T-helper 17 cell (primary cell): ENCODE measurements at places on chromosomes 6 and 20. TPM values are rescaled to one million over a fixed set of nuclear protein-coding genes. Genes with fewer than 3 reads are reported as not detected.

- H3K27me3 ChIP-seq, result no peaks in the 10 kb centered on the region
- no peak overlapping the region for H3K4me3 ChIP-seq
- no peaks in the 10 kb centered on the region for H3K36me3 ChIP-seq
Measured at GRCh38 chr20:15065794-15066193, 728.4 kb upstream of the FLRT3 start.

GRCh38 chr6:36959555-36960250 is 5.2 kb downstream of the PI16 start:
- no peak overlapping the region for H3K4me3 ChIP-seq
- peaks cover 58% of the 10 kb centered on the region for H3K4me1 ChIP-seq
- H3K36me3 ChIP-seq, result peaks cover 2% of the 10 kb centered on the region
- H3K27me3 ChIP-seq, result no peaks in the 10 kb centered on the region
- peak overlapping the region; percentile 93 for H3K27ac ChIP-seq

- peaks cover under 1% of the 10 kb centered on the region for H3K36me3 ChIP-seq
- peaks cover 63% of the 10 kb centered on the region for H3K27me3 ChIP-seq
- peaks cover 4% of the 10 kb centered on the region for H3K4me1 ChIP-seq
- DNase-seq, result no peak
Measured at GRCh38 chr6:107590378-107590777, 100.5 kb downstream of the SOBP start.

- peak overlapping the region; percentile 87 for H3K27ac ChIP-seq
- peaks cover 2% of the 10 kb centered on the region for H3K36me3 ChIP-seq
- peak overlapping the region; percentile 75 for H3K4me3 ChIP-seq
- no peak for DNase-seq
Measured at GRCh38 chr6:149897015-149897697, 757 bp downstream of the RAET1E start.

DNA sequence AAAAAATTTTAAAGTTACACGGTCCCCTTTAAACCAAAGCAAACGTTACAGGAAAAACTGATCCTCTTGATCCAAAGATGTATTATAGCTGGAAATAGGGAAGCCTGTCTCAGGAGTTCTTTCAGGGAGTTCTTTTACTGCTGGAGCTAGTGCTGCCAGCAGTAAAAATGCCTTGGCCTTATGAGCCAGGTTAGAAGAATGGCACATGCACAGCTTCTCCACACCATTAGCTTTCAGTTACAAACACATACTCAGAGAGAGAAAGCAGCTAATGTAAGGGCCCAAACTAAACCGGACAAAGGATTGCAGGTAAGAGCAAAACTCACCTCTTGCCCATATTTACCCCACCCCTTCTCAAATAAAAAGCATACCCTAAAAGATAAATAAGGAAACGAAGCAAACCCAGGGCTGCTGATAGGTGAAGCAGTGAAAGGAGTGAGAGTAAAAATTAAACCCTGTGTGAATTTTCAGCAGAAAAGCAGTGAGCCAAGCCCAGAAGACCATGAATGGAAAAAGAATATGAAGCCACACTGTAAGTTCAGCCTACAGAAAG is 19.0 kb downstream of the TBC1D20 start:
- H3K4me3 ChIP-seq, result peak overlapping the region; percentile 41
- DNase-seq, result no peak
- peaks cover 26% of the 10 kb centered on the region for H3K4me1 ChIP-seq
- H3K27me3 ChIP-seq, result no peaks in the 10 kb centered on the region
- H3K36me3 ChIP-seq, result peaks cover 4% of the 10 kb centered on the region
- H3K27ac ChIP-seq, result no peak overlapping the region

The TBXT gene
- total RNA-seq, result not detected

DNA sequence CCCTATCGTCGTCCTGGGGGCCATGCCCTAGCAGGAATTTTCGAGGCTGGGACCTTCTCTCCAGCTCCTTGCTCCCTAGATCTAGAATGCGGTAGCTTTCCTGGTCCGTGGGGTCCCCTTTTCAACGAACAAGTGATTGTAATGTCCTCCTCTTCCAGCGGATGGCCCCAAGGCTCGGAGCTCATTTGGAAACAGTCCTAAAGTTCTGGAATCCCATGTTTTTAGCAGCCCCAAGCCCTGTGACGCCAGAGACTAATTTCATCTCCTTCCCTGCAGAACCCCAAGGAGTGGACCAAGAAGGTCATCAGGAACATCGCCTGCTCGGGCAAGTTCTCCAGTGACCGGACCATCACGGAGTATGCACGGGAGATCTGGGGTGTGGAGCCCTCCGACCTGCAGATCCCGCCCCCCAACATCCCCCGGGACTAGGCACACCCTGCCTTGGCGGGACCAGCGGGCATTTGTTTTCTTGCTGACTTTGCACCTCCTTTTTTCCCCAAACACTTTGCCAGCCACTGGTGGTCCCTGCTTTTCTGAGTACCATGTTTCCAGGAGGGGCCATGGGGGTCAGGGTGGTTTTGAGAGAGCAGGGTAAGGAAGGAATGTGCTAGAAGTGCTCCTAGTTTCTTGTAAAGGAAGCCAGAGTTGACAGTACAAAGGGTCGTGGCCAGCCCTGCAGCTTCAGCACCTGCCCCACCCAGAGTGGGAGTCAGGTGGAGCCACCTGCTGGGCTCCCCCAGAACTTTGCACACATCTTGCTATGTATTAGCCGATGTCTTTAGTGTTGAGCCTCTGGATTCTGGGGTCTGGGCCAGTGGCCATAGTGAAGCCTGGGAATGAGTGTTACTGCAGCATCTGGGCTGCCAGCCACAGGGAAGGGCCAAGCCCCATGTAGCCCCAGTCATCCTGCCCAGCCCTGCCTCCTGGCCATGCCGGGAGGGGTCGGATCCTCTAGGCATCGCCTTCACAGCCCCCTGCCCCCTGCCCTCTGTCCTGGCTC is 48.5 kb downstream of the PYGB start:
- no peaks in the 10 kb centered on the region for H3K27me3 ChIP-seq
- no peak for DNase-seq
- H3K4me1 ChIP-seq, result peaks cover 4% of the 10 kb centered on the region

GRCh38 chr6:46235242-46235641 is 64.5 kb upstream of the ENPP5 start:
- no peak overlapping the region for H3K27ac ChIP-seq
- H3K4me3 ChIP-seq, result no peak overlapping the region
- H3K4me1 ChIP-seq, result no peaks in the 10 kb centered on the region

DNA sequence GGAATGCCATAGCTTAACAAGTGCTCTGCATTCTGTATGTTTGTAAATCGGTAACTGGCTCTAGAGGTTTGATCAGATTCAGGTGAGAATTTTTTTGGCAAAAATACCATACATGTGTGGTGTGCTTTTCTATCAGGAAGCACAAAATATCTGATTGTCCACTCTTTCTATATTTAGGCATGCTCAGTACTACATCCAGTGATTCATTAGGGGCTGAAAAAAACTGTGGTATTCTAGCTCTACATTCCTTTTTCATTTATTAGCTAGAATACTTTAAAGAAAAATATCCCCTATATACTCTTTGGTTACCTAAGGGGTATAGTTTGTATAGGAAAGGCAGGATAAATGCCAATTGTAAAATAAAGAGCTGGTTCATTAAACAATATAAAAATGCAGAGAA is 10.6 kb upstream of the ELOVL2 start:
- no peak overlapping the region for H3K4me3 ChIP-seq
- H3K27ac ChIP-seq, result no peak overlapping the region
- DNase-seq, result no peak
- peaks cover 35% of the 10 kb centered on the region for H3K27me3 ChIP-seq

The C20orf204 gene
- total RNA-seq, result 10.4 TPM

DNA sequence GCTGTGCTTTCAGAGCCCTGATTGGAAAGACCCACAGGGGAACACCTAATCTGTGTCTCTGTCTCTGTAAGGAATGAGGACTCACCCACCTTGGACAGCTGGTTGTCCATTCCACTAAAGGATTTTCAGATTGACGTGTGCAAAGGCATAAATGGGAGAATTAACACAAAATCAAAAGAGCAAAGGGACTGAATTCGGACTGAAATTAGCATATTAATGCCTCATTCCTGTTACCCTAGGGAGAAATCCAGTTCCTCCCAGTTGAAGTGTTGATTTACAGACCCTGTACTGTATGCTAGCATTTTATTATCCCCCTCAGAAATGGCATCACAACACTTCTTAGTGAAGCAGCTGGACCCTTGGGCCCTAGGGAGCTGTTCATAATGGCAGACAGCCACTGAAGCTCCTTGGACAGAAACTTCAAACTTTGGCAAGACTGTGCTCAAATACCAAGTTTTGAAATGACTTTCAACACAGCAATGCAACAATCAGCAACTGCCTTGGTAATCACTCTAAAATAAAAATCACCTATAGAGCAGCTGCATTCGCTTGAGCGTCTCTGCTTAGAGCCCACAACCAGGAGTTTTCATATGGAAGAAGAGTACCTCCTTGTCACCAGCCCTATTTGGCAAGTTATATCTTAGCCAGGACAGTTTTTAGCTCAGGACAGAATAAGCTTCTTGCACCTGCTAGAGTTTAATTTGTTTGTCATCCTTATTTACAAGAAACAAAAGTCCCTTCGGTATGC is 118.1 kb downstream of the TRDN start:
- no peaks in the 10 kb centered on the region for H3K4me1 ChIP-seq
- H3K4me3 ChIP-seq, result no peak overlapping the region
- H3K27me3 ChIP-seq, result no peaks in the 10 kb centered on the region

- no peak for DNase-seq
- no peak overlapping the region for H3K27ac ChIP-seq
- no peaks in the 10 kb centered on the region for H3K36me3 ChIP-seq
- H3K4me1 ChIP-seq, result no peaks in the 10 kb centered on the region
Measured at GRCh38 chr6:71509191-71510005, 220.8 kb downstream of the OGFRL1 start.

- no peak overlapping the region for H3K27ac ChIP-seq
- no peaks in the 10 kb centered on the region for H3K4me1 ChIP-seq
- no peak for DNase-seq
- no peaks in the 10 kb centered on the region for H3K36me3 ChIP-seq
Measured at GRCh38 chr6:161890832-161891297, 617.0 kb upstream of the AGPAT4 start.

The FAM83D gene
- total RNA-seq, result 2.1 TPM

DNA sequence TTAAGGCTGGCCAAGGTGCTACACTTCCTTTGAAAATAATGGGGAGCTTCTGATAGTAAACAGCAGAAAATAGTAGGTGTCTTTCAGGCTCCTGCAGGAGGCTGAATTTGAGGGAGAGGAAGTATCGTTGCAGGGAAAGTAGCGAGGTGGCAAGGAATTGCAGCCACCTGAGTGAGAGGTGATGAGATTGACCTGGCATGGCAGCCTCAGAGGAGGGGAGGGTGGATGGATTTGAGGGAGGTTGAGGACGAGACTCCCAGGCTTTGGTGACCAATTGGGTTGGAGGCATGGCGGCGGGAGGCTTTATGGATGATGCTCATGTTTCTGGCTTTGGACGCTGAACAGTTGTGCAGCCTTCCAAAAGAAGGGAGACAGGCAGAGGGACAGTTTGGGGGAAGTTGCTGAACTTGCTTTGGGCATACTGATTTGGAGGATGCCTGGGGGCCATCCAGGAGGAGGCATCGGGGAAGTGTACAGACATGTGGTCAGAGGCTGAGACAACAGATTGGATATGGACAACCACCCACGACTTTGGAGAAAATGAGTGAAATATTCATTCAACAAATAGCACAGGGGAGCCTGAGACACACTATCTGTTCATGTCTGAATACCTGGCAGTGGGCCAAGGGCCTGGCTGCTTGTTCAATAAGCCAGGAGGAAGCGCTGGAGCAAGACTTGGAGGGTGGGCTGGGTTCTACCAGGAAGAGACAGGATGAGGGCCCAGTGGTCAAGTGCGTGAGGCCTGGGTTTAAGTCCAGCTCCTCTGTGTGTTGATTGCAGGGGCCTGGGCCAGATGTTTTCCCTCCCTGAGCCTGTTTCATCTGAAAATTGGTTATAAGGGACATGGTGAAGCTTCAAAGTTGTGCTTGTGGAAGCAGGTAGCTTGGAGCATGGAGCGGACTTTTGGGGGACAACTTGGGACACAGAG is 113.2 kb downstream of the CEBPB start:
- no peaks in the 10 kb centered on the region for H3K36me3 ChIP-seq
- H3K4me3 ChIP-seq, result no peak overlapping the region
- peaks cover 6% of the 10 kb centered on the region for H3K4me1 ChIP-seq
- no peak for DNase-seq

The SYCP2L gene
- not detected for total RNA-seq

The SOX18 gene
- not detected for total RNA-seq

DNA sequence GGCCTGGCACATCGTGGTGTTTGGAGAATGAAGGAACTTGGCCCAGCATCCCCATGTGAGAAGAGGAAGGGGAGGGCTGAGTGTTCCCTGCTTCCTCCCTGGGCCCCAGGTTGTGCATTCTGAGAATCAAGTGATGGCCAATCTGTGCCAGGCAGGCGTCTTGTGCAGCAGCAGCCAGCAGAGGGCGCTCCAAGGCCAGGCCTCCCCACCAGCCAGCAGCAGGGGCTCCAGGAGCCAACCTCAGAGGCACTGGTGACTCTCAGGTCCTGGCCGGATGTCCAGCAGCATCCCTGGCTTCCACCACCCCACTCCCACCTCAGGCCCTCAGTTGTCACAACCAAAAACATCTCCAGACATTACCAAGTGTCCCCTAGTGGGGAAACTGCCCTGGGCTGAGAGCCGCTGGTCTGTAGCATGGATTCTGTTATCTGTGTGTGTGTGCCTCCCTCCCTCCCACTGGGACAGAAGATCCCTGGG is 192.0 kb downstream of the PREX1 start:
- H3K27ac ChIP-seq, result peak overlapping the region; percentile 84
- DNase-seq, result peak; percentile 60
- H3K4me1 ChIP-seq, result peaks cover 18% of the 10 kb centered on the region
- H3K36me3 ChIP-seq, result peaks cover 19% of the 10 kb centered on the region
- H3K27me3 ChIP-seq, result no peaks in the 10 kb centered on the region
- H3K4me3 ChIP-seq, result no peak overlapping the region

- no peaks in the 10 kb centered on the region for H3K4me1 ChIP-seq
- peaks cover 19% of the 10 kb centered on the region for H3K27me3 ChIP-seq
- H3K36me3 ChIP-seq, result no peaks in the 10 kb centered on the region
- no peak overlapping the region for H3K4me3 ChIP-seq
- no peak overlapping the region for H3K27ac ChIP-seq
- DNase-seq, result no peak
Measured at GRCh38 chr6:22147921-22148776, 148.7 kb downstream of the PRL start.

The SLC17A2 gene
- not detected for total RNA-seq

The DCBLD1 gene
- total RNA-seq, result 1.8 TPM

The PKIB gene
- 1.2 TPM for total RNA-seq

DNA sequence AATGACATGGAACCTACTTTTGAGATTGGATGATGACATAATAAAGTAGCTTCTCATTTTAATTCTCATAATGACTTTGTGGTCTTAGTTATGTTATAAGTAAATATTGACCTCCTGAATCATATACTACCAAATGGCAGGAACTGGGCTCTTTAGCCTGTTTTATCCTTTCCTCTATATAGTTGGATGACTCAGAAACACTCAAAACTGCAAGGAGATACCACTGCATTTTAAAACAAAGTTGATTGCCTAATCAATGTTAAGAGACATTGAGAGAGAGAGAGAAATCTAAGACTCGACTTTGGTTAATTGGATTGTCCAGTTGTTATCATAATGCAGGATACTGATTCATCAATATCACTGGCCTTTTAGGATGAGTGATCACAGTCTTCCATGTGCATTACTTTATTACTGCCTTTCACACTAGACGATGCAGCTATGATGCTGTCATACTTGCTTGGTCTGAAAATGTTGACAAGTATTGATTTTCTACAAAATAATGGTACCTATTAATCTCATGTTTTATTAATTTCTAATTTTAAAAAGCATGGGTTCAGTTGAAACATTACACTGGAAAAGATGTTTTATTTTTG is 320.0 kb downstream of the NKAIN2 start:
- no peak overlapping the region for H3K27ac ChIP-seq
- no peak overlapping the region for H3K4me3 ChIP-seq
- H3K4me1 ChIP-seq, result no peaks in the 10 kb centered on the region
- no peaks in the 10 kb centered on the region for H3K36me3 ChIP-seq
- DNase-seq, result no peak
- no peaks in the 10 kb centered on the region for H3K27me3 ChIP-seq

The ERVFRD-1 gene
- total RNA-seq, result not detected
